NCI-H187 (cell line): ENCODE measurements at places on chromosomes 5 and 9.

- DNase-seq = no peak
Observed at GRCh38 chr5:9617221-9617620, 12.9 kb downstream of the TAS2R1 start.

- no peak for DNase-seq
Observed at GRCh38 chr5:55173687-55174230, 782 bp upstream of the CDC20B start.

- DNase-seq = no peak
Observed at GRCh38 chr5:172690258-172691075, 49.4 kb downstream of the NEURL1B start.

- no peak for DNase-seq
Observed at GRCh38 chr5:5165541-5166002, 25.4 kb downstream of the ADAMTS16 start.

DNA sequence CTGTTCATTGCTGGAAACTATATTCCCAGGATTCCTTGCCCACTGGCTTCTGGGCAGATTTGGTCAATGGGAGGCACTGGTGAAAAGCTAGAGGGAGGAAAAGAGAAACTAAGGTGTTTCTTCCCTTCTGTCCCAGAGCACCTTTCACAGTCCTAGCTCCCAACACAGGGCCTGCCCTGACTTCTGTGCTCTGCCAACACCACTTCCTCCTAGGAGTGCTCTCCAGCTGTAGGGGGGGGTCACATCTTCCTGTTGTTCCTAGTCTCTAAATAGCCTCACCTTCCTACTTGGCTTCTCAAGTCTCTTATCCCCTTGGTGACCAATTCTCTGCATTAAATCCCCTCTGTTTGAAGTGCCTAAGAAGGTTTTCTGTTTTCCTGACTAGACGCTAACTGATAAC is 115.4 kb downstream of the ADRB2 start:
- DNase-seq = no peak

DNA sequence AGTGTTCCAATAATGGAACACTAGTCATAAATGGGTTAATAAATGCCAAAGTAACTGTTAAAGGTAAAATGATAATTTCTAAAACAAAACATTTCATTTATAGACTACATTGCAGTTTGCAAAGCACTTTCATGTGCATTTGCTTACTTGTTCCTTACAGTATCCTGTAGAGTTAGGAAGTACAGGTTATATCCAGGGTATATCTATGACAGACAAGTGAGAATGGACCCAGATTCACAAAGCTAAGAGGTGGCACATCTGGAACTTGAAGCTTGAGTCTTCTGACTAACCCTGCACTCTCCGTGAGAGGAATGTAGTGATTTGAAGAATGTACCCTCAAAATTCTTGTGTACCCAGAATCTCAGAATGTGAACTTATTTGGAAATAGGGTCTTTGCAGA is 121.4 kb downstream of the FER start:
- DNase-seq = no peak

DNA sequence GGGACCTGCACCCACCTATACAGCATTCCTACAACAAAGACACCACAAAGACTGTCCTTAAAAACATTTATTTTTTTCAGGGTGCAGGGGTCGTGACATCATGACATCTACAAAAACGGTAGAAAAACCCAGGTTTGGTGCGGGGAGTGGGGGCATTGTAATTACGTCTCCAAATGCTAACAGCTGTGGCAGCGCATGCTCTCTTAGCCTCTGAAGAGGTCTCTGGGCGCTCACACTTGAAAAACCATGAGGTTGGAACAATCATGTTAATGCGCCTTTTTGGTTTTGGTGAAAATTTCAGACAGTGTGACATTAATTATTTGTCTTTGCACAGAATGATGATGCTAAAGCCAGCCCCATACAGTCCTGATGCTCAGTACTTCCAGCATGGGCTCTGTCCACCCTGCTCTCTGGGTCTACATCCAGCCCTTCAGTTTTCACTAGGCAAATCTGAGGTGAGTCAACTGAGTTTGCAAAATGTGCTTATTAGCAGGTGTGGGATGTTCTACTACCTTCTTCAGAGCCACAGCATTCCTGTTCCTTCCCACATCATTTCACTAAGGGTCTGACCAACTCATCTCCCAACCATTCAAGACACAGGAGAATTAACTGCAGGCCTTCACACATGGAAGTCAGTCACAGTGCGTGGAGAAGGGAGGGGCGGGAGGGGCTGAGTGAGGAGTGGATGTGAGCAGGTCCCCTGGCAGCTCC is 14.1 kb downstream of the ALDH1B1 start:
- DNase-seq = no peak

DNA sequence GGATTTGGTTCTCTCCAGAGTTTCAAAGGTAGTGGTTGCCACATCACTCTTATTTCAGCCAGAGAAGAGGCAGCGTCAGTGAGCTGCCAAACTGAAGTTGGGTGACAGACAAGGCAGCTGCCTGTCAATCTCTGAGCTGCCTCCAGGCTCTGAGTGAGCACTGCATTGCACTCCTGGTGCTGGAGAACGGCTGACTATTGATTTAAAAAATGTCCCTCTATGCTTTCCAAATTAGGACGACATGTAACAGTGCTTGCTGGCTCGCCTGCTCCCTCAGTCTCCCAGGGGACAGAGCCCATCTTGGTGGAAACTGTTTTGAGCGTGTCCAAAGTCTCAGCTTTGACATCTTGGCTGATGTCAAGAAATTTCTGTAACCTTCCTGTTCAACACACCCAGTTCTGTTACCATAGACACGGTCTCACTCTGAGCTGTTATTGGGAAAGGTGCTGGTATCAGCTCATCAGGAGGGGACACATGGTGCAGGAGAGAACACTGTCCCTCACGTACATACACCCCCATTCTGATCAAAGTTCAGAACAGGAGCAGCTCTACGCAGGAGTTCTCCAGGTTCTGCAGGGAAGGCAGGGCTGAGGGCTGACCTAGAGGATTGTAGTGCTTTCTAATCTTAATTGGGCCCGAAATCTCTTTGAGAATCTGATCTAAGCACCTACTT is 15.7 kb downstream of the PCDH12 start:
- DNase-seq = no peak

DNA sequence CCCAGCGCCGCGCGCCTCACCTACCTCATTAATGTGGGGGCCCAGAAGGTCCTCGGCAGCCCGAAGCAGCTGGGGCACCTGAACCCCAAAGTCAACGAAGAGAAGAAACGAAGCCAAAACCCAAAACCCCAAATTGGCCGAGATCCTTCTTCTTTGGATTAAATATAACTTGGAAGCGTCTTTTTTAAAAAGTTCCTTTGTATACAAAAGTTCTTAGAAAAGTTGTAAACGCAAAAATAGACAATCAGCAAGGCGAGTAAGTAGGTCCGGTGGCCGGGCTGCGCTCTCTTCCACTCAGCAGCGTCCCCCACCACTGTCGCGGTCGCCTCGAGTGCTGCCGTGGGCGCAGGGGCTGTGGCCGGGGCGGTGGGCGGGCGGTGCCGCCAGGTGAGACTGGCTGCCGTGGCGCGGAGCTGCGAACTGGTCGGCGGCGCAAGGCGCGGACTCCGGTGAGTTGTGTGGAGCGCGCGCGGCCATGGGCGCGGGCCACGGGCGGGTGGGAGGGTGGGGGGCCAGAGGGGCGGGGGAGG is 360 bp downstream of the KLF4 start:
- no peak for DNase-seq
